HFFc6 (cell line): ENCODE measurements at places on chromosomes 4 and X. TPM values are rescaled to one million over a fixed set of nuclear protein-coding genes. Genes with fewer than 3 reads are reported as not detected.

Gene NCAPG
- 19.7 and 32.7 TPM in 2 replicates for total RNA-seq

Gene AGTR2
- not detected in 3 replicates for total RNA-seq

Gene SHROOM4
- not detected in 2 replicates for total RNA-seq

Gene RIPPLY1
- not detected in 2 replicates for total RNA-seq

Gene FRMD7
- not detected in 3 replicates for total RNA-seq

Gene IL15
- 1.6 to 3.6 TPM (median 1.9 TPM) in 3 replicates for total RNA-seq

Gene IGFBP7
- 489 to 846 TPM (median 841 TPM) in 3 replicates for total RNA-seq

DNA sequence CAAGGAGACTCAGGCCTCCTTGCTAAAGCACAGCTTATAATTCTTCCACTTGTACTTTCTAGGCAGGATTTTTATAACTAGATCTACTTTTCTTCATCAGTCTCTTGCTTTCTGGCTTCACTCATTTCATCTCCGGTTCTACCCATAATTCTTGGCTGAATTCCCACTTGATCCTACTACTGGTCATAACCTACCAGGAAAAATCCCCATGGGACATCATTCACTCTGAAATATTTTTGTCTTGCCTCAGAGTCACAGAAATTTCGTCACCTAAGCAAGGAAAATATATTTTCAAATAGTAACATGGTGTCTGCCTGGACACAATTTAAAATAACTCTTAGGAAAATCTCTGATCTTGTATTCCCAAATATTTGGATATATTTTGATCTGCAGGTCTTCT lies 122.3 kb downstream of the TEX13A start:
- DNase-seq, result no peak

- DNase-seq, result no peak
These were observed 97.2 kb upstream of the ACSL4 start for GRCh38 chrX:109830157-109830703.

DNA sequence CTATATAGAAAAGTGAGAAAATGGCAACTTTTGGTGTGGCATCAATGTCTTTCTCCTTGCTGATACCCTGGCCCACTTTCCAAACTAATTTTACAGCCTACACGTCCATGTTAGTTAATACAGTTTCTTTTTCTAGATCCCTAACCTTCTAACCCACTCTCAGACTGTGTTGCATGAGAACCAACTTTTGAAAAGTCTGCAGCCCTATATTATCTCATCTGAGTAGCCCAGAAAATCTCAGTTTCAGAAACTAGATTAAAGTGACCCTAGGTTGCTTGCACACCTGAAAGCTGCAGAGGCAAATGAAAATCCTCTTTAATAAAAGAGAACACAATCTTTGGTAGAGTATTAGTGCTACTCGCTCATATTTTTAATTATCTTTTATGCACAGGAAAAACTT lies 371.6 kb upstream of the EMCN start:
- no peak for DNase-seq

DNA sequence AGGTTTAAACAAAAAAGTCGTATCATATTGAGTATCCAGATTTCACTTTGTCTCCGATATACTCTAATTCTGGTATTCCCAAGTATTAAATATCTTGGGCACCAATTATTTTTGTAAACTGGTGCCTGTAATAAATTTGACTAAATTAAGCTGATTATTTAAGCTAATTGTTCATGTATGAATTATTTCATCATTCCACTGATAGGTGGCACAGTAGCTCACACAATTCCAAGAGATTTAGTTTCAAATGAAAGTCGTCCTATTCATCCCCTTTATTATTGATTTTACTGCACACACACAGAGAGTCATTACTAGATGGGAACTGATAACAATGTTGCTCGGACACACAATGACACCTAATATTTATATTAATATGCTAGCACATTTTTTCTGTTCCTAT lies 432.4 kb downstream of the DMD start:
- no peak for DNase-seq

GRCh38 chrX:17547658-17548057 lies 172.7 kb downstream of the NHS start:
- peak; percentile 71 for DNase-seq

DNA sequence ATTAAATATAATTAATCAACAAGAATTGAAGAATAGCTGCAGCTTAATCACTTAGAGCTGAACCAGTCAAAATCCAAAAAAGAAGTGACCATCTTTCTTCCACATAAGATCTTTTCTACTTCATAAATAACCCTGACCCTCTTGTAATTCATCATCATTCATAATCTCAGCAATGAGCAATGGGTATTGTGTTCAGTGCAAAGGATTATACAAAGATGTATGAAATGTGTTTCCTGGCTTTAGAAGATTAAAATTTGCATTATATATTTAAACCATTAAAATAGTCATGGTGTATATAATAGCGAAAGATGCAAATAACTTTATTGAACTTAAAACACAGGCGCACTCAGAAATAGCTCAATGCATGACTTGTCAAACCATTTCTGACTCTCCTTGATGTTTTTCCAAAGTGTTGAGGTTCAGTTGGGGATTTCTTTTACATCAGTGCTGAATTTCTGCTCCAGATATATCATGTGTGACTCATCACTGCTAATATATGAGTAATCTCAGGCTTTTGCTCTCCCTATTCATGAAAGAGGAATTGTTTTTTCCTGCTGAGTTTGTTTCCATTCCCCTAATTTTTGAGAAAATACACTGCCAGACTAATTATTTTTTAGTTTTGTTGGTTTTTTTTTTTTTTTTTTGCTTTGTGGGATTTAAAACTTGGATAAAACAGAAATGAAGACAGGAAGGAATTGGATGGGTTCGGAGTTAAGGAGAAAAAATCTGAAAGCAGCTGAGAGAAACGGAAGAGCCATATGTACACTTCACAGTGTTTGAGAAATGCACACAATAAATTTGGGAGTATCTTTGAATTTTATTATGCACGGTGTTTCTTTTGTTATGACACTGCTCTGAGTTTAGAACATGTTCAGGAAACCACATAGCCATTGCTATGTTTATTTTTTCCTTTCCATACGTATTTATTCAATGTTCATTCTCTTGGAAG lies 290.1 kb upstream of the PCDH7 start:
- no peak for DNase-seq

DNA sequence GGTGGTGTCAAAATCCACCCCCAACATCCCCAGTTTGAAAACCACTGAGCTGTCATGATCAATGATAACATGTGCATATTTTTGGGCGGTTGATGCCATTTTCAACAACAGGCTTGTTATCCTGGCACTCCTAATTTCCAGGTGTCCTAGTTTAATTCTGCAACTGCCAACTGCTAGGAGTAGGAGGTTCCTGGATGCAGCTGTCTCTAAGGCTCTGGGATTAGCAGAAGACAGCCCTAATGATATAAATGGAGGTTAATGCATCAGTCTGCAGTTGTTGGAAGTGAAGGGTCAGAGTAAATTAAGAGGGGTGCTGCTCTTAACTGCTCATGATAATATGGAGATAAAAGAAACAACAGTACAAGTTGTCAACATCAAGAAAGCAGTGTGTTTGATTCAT lies 23.8 kb downstream of the ARFIP1 start:
- no peak for DNase-seq

GRCh38 chr4:100366213-100366612 lies 151.6 kb downstream of the EMCN start:
- no peak for DNase-seq

DNA sequence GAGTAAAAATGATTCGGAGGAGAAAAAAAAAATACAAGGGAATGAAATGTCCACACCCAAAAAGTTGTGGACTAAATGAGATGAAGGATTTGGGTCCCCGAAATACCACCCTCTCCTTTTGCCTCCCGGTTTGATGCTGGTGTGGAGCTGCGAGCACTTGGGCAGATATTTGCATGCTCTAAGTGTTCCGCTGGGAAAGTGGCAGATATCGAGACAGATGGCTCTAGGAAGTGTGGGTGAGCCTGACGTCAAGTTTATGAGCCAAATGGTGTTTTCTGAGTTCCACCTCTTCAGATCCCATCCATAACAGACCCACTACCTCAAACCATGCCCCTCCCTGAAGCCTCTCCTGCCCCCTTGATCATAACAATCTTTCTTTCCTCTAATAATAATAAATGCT lies 228.6 kb downstream of the QDPR start:
- no peak for DNase-seq

GRCh38 chr4:7777017-7777710 lies 162.5 kb downstream of the AFAP1 start:
- no peak for DNase-seq

DNA sequence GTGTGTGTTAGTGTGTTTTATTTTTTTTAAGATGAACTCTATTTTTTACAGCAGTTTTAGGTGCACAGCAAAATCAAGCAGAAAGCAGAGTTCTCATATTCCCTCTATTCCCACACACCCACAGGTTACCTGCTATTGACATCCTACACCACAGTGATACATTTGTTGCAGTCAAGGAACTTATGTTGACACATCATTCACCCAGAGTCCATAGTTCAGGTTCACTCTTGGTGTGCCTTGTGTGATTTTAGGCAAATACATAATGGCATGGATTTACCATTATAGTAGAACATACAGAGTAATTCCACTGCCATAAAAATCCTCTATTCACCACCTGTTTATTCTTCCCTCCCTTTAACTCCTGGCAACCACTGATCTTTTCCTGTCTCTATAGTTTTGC lies 28.7 kb downstream of the DIAPH2 start:
- no peak for DNase-seq

DNA sequence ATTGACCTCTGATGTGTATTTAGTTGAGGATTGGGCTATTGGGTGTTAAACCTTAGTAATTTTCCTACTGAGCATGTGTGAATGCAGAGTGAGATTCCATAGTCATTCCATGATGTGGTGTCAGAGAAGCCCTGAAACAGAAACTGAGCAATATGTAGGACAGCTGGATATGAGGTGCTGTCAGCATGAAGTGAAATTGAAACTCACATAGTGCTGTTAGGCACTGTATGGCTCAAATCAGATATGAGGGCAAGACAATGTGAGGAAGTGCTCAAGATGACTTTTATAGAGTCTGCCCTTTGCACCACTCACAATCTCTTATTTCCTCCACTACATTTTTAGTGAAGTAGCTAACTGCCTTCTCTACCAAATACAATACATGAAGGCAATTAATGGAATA lies 188.3 kb downstream of the SH3BGRL start:
- DNase-seq, result no peak

- no peak for DNase-seq
These were observed 6.8 kb downstream of the TBC1D19 start for GRCh38 chr4:26590639-26591038.

DNA sequence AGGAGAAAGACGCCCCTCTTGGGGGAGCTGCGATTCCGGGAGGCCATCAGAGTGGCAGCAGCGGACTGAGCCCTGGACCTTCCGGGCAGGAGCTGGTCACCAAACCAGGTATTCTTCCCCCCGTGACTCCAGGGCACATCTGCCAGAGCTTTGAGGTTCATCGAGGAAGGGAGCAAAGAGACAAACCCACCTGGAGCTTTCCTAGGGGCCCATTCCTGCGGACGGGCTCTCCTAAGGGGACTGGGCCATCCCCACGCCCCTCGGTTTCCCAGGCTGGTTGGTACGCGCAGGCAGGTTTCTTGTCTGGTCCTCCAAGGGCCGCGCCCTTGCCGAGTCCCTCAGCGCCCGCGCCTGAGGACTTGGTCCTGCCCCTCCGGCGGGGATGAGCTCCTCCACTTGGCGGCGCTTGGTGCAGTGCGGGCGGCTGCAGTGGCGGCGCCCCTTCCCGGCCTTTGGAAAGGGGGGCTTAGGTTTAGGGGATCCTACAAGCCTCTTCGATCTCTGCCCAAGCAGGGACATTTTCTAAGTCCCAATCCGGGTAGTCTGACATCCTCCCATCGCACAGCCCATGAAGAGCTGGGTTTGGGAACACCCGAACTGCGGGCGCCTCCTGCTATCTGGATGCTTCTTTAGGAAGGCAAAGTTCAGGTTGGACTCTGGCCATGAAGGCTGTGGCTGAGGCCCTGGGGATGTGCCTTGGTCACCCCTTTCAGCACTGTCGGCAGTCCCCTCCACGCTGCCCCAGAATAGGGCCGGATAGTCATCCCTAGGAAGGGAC lies 538 bp downstream of the STBD1 start:
- DNase-seq, result peak; percentile 41

DNA sequence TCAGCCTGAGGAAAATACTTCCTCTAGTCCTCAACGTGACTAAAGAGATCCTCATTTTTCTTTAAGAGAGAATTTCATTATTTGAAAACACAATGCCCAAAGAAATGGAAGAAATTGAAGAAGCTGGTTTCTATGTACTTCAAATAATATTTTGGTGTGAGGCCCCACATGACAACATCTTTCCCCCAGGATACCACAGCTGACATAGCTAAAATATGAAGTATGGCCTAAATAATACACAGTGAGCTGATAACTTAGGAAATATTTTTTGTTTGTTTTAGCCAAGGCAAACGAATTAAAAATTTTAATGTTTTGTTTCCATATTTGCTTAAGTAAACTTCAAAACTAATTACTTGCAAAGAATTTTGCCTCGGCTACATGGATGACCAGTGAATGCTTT lies 149.2 kb downstream of the CBR4 start:
- DNase-seq, result no peak

DNA sequence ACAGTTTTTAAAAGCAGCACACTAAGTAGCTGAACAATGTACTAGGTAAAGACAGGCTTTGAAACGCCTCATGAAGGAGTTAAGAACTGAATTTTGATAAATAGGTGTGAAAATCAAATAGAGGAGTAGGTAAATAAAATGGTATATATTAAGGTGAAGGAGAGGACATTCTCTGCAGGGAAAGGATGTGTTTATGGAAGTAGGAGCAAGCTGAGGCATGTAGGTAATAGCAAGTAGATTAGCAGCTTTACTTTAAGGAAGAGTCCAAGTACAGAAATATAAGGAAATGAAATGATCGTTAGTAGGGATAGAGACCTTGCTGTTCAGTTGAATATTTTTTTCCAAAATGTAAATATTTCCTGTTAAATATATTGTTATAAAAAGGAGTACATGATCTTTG lies 12.5 kb downstream of the METAP1 start:
- no peak for DNase-seq

GRCh38 chr4:97867557-97868091 lies 275.7 kb downstream of the STPG2 start:
- DNase-seq, result no peak

- DNase-seq, result no peak
These were observed 106.6 kb upstream of the ATP6AP2 start for GRCh38 chrX:40474205-40474626.

GRCh38 chrX:97482666-97483300 lies 599.1 kb downstream of the RPA4 start:
- no peak for DNase-seq

DNA sequence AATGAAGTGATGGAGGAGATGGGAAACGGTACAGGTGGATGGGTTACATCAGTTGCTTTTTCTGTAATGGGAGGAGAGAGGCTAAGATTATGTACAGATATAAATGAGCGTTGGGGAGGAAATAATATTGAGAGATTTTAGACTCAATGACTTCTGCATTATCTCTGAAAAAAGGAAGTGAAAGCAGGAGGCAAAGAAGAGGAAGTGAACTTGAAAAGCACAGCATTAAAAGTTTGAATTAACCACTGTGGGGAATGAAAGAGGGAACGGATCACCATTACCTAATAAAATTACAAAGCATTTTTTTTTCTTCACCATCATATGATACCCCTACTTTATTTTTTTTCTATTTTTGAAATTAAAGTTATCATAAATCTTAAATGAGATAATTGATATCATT lies 1025.5 kb downstream of the RPA4 start:
- no peak for DNase-seq
